Activated CD8-positive, alpha-beta memory T cell treated with anti-CD3 and anti-CD28 coated beads for 48 hours (primary cell): ENCODE measurements at places on chromosomes 2 and 18.

DNA sequence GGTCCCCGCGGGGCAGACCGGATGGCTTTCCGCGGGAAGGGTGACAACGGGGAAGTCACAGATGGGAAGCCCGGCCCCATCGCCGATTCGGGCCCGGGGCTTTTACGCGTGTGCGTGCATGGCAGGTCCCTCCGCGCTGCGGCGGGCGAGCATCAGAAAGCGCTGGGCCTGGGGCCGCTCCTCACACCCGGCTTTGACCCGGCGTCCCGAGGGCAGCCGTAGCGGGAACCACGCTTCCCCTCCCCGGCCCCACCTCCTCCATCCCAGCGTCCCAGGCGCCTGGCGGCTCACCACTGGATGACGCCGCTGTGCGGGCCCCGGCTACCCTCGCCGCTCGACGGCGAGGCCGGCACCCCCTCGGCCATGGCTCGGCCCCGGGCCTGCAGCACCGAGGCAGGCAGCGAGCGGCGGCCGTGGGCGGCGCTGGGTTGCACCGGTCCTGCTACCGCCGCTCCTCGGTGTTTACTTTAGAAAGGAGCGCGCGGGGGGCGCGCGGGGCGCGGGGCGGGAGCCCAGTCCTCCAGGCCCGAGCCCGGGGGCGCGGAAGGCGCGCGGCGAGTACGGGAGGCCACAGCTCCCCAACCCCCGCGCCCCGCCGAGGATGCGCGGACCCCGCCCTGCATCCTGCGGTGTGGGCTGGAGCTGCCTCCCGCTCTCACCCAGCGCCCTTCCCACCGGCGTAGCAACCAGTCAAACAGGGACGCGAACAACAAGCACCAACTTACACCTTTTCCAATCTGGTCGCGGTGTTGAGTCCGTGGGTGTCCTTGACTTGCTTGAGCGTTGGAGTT, 806 bp downstream of the RFX8 start:
- DNase-seq: peak; percentile 16

DNA sequence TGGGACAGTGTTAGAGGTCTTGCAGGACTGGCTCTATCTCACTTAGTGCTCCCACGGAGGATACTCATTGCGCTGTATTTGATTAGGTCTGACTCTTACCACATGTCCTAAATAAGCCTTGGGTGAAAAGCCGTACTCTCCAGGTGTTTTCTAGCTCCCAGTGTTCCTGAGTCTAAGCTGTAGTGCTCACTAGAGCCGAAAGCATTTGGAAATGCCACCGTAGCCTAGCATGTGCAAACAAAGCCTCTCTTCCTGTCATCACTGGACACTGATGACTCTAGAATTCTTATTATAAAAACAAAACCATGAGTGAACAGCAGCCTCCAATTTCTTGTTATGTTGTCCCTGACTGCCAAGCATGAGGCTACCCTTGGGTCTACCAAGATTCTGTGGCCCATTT, 206.2 kb downstream of the TPGS2 start:
- no peak for DNase-seq

GRCh38 chr2:100365434-100365833, 43.1 kb upstream of the LONRF2 start:
- DNase-seq: no peak

DNA sequence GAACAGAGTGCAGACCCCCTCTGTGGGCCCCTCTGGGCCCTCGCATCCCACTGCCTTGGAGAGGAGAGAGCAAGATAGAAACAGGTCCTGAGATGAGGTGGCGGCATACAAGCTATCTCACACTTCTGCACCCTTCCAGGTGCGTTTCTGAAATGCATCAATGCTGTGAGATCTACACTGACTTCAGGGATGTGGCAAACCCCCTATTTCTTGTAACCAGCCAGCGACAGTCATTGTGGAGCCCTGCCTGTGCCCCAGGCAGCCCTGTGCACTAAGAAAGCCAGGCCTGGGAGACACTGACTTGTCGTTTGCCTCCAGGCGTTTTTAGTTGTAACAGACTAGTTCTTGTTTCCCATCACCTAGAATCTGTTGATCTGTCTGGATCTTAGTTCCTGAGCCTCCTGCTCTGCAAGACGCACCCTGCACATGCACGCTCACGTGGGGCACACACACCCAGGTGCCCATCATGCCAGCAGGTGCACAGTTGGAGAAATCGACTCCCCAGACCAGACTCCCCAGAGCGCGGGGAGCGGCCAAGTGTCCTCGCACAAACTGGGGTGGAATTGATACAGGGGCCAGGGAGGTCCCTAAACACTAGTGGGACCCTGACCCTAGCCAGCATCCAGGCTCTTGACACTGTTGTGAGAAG, 238.0 kb downstream of the FAM210A start:
- no peak for DNase-seq

DNA sequence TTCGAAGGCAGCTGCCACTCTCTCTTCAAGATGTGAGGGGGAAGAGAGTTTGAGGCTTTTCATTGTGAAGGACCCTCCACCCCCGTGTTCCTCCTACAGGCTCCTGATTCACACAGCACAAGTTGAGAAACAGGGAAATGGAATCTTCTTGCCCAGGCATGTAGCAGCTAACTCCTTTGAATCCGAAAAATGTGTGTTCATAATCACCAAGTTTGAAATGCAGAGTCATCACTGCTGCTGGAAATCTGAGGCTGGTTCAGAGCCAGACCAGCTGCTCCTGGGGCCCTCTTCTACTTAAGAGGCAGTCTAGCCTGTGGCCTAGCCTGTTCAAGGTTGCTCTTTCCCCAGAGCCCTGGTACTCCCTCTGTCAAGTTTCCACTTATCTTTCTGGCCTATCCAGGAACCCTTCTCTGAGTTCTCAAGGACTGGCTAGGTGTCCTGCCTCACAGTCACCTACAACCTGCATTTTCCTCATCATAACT, 166.4 kb downstream of the TMEM247 start:
- DNase-seq: no peak

DNA sequence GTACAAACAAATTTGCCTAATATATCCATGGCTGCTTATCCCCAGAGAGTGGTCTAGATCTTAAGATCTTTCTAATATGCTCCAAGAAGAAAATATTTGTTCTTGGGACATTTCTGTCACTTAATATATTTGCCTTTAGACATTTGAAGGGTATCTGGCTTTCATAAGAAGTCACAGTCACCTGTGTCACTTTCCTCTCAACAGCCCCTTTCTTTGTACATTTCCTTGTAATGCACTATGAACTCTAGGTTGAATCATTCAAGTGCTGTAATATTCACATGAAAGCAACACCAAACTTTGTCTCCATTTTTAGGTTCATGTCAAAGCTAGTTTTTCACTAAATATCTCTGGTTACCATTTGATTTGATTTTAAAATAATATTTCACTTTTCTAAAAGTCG, 41.4 kb upstream of the NABP1 start:
- no peak for DNase-seq

DNA sequence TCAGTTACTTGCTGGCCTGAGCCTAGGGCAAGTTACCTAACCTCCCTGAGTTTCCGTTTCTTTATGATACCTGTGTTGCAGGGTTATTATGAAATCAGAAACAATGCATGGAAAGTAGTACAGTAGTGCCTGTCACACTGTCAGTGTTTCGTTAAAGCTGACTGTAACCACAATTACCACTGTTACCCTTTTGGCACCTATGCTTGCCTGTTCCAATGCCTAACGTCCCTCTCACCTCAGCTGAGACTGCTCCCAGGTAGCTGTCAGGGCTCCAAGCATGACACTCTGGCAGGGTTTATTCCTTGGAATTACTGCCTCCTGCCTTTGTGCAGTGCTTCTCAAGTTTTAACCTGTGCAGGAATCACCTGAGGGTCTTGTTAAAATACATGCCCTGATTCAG, 135.2 kb upstream of the RBMS1 start:
- no peak for DNase-seq

GRCh38 chr18:39959839-39960238, 1995.2 kb upstream of the PIK3C3 start:
- no peak for DNase-seq

DNA sequence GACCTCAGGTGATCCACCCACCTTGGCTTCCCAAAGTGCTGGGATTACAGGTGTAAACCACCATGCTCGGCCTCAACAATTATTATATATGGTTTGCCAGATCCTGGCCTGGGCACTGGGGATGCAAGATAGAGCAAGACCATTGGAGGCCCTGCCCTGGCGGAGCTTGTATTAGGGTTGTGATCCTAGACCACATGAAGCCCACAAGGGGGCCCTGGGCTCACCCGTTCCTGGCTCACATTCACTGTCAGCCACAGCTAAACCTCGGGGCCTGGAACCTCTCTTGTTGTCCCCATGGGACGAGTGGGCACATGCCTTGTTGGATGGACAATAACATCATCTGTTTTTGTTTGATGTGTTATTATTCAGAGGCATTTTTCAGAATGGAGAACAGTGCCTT, 14.9 kb downstream of the HPCAL1 start:
- DNase-seq: no peak

DNA sequence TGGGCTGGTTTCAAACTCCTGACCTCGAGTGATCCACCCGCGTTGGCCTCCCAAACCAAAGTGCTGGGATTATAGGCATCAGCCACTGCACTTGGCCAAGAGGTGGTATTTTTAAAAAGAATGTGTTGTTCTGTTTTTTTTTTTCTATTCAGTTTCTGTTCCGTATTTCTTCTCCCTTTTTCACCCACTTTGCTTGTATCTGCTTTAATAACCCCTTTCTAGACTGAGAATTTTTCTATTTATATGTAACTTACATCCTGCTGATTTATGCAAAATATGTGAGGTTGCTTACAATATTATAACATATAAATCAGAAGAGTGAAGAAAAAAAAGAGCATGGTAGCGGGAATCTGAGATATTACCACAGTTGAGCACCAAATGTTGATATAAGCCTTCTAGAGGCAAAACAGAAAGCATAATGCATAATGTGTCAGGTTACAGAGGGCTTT, 17.2 kb upstream of the LYPD6B start:
- DNase-seq: no peak

DNA sequence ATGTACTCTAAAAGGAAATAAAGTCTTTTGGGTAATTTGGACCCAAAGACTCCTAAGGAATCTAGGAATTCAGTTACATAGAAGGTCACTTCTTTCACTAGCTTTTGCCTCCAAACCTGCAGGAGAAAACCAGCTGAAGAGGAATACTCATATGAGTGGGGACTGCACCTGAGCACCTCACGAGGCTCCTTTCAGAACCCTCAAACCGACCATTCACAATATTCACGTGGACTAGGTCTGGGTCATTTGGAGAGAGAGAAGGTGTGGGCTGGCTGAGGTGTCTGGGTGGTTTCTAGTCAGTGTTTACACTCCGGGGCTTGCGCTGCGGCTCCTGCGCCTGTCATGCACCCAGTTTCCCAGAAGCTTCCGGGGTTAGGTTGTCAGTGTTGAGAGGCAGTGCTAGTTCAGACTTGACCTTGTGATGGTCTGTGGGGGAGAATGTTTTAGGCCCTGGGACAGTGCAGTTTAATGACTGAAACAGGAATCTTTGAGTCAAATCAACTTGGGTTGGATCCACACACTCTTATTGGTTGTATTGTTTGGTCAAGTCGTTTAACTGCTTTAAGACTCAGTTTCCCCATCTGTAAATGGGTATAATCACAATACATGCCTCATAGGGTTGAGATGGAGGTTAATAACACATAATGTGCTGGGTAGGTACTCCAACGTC, 78.4 kb downstream of the LIMS1 start:
- no peak for DNase-seq

DNA sequence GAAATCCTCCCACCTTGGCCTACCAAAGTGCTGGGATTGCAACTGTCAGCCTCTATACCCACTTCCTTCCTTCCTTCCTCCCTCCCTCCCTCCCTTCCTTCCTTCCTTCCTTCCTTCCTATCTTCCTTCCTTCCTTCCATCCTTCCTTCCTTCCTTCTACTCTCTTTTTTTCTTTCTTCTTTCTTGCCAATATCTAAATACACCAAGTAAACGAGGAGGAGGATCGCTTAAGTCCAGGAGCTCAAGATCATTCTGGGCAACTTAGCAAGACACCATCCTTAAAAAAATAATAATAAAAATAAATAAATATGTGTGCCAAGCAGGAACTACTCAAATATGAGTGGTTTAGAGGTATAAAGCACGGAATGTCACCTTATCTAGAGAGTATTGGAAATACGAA, 249.4 kb upstream of the TRIB2 start:
- DNase-seq: no peak

- no peak for DNase-seq
Measured at GRCh38 chr2:120828829-120829632, 93.4 kb downstream of the GLI2 start.

- DNase-seq: no peak
Measured at GRCh38 chr2:2660789-2661355, 329.8 kb upstream of the MYT1L start.

- DNase-seq: no peak
Measured at GRCh38 chr2:205689820-205690219, 7.5 kb downstream of the NRP2 start.

GRCh38 chr18:13323186-13323585, 104.6 kb downstream of the LDLRAD4 start:
- no peak for DNase-seq

GRCh38 chr2:65281627-65282351, 54.2 kb downstream of the ACTR2 start:
- no peak for DNase-seq

DNA sequence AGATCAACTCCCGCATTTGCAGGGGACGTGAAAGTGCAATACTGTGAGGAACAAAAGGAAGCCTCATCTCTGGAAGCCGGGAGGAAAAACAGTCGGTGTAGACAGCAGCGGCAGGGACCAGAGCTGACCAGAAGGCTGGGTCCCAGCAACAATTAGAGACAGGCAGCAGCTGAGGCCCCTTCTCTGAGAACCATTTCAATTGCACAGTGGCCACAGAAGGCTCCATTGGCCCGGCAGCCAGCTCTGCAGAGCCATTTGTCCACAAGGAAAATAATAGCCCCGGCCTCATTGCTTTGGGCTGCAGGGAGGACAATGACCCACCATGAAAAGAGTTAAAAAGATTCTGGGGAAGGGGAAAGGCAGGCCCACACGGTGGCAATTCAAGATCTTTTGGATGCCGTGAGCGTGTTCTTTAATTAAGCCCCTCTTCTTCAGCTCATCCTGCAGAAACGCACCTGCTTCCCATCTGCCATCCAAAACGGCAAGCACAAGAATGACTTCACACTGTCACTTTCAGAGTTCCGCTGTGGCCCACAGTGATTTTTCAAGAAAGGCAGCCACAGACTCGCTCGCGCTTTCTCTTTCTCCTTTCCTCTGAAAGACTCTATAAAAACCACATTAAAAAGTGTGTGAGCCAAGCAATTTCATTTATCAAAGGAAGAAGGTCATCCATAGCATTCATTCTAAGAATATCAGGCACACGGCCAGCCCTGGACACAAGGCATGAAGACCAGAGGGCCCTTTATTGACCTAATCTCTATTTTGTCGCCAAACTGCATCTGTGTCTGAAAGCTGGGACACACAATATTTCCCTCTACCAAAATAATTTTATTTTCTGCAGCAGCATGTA, 293.6 kb downstream of the SOX11 start:
- no peak for DNase-seq

- DNase-seq: no peak
Measured at GRCh38 chr2:207284556-207285472, 119.1 kb upstream of the KLF7 start.

GRCh38 chr2:237569896-237570295, 3.5 kb downstream of the PRLH start:
- no peak for DNase-seq

DNA sequence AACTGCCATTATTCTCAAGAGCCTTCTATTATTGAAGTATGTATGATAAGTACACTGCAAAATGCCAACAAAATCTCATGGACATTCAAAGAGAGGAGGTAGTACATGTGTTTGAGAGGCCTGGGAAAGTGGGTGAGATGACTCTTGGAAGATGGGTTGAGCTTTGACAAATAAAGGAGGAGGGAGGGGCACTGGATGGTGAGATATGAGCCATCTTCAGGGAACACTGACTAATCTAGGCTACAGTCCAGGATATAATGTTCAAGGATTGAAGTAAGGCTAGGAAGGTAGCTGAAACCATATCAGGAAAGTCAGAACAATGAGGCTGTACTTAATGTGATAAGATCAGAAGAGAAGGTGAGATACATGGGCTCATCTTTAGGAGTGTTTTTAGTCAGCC, 559.7 kb downstream of the ZEB2 start:
- no peak for DNase-seq
